ENCODE measurements at places on chromosomes 1 and 21.

GRCh38 chr1:16984717-16985116, 4.3 kb upstream of the MFAP2 start:
- DNase-seq: no peak

DNA sequence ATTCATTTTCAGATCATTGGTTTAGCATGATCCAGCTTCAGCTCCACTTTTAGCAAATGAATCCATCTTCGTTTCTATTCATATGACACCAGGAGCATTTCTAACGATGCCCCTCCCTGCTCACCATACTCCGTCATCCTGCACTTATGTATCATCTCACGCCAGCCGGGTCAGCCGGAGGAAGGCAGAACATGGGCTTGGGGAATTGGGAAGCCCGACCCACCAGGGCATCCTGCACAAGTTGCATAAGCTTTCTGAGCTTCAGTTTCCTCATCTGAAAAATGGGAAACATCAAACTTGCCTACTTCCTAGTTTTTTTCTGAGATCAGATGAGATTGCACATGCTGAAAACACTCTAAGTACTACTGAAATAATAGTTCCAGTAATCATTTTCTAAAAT, 194.7 kb downstream of the AK5 start:
- no peak for DNase-seq

DNA sequence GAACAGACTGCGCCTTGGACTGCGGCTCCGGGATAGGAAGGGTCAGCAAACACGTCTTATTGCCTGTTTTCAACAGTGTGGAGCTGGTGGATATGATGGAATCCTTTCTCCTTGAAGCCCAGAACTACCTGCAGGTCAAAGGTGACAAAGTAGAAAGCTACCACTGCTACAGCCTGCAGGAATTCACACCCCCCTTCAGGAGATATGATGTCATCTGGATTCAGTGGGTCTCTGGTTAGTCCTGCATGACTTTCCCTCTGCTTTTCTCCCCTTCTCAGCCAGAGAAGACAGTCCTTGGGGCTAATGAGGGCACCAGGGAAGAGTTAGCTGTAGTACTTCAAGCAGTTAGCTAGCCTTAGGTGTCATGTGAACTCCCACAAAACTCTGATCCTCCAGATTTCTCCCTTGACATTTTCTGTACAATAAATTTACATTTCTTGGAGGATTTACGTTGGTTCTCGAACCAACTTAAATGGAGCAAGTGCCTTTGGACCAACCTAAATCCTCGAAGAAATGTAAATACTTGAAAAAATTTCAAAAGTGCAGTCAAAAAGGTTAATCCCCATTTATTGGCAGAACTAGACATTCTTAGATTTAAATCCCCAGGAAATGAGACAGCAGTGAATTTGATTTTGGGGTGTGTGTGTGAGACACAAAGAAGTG, 20.9 kb downstream of the NTMT2 start:
- no peak for DNase-seq

DNA sequence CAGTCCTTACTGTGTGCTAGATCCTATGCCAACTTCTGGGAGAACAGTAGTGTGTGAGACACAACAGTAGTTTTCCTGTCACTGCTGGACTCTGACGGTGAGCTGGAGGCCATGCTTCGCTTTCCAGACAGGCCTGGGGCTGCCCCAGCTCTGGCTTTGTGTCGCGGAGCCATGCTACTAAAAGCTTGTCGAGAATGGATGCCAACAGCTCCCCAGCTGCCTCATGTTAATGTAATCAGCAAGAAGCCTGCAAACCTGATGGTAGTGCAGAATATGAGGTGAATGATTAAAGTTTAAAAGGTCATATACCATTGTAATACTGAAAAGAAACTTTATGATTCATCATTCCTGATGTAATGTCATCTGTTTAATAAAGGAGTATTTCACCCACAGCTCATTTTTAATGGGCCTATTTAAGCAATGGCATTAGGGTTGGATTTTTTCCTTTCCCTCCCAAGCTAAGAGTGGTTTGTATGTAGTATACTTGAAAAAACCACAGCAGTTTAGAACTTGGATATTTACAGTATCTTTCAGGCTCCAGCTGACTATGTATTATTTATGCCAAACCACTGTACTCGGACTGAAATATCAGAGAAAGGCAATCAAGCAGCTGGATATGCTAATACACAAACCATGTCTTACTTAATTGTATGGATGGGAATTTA, 343.0 kb downstream of the NUF2 start:
- no peak for DNase-seq

DNA sequence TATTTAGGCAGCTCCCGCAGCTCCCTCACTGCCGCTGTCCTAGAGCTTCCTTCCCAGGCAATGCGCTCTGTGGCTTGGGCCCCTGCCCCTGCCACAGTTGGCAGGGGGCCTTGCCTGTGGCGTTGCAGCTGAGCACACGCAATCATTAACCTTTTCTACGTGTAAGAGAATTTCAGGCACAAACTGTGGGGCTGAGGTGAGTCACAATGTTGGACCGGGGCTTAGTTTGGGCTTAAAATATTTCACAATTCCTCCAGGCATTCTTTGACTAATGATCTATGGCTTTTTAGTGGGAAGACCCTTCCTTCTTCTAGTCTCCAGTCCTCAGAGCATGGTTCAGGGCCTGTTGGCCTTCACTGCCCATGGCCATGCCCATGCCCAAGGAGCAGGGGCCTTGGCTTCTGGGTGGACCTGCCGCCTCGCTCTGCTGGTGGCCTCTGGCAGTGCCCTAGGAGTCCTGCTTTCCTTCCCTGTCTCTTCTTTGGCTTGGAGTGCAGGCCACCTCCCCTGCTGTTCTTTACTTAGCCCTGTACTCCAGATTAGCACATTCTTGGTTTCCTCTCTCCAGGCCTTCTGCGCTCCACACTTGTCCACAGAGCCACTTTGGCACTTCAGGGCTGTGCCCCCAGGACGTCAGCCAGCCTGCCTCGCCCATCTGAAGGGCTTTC, 39.2 kb downstream of the MAPKAPK2 start:
- no peak for DNase-seq

DNA sequence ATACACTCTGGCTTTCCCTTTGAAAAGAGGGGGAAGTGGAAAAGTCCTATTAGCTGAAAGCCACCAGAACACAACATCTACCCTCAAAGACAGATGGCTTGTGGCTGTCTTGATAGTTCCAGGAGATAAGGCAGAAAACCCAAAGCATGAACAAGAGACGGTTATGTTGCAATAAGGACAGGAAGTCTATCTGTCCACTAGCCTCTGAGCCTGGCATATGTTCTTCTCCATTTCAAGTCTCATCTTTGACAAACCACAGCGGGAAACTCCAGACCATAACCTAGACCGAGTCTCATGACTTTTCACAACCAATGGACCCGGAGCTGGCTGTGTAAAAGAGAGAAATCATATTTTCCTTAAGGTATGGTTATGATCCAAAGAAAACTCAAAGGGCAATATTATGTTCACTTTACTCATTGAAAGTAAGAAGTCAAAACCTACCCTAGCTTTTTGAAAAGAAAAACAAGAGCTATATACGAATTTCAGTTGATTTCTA, 33.8 kb downstream of the DUSP10 start:
- DNase-seq: peak; percentile 68

- no peak for DNase-seq
Observed at GRCh38 chr1:154972213-154972516, 1.6 kb upstream of the SHC1 start.

- no peak for DNase-seq
Observed at GRCh38 chr1:5941671-5942070, 50.6 kb downstream of the NPHP4 start.

- DNase-seq: no peak
Observed at GRCh38 chr1:57850176-57850940, 426.5 kb upstream of the DAB1 start.

DNA sequence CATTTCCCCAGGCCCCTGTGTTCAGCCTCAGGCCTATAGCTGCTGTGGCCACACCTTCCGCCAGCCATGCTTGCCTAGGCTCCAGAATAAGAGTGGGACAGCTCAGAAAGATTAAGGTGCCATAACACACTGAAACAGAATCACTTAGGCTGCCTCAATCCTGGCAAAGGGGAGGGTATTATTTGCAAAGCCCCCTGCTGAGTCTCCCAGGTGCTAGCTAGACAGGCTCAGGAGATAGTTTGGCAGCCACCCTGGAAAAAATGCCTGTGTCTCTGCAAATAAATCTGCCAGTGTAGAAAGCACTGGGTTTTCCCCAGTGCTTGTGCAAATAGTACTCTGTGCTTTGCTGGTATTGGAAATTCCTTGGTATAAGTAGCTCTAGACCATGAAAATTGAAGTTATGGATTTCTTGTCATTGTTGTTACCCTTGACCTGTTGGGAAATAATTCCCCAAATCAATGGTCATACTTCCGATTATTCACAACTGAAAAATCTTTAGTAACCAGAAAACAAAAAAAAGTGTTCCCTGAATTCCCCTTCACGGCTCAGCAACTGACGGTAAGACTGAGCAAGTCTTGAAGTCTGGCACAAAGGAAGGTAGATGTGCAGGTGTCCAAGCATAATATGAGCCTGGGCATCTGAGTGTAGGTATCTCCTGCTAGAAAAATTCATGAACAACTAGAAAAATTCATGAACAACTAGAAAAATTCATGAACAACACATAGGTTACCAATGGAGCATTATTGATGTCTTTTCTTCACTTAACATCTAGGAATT, 56.9 kb downstream of the PROX1 start:
- no peak for DNase-seq

GRCh38 chr1:209854196-209854595, 26.4 kb downstream of the UTP25 start:
- DNase-seq: no peak

- DNase-seq: no peak
Observed at GRCh38 chr1:67018574-67018973, 35.4 kb downstream of the SLC35D1 start.

DNA sequence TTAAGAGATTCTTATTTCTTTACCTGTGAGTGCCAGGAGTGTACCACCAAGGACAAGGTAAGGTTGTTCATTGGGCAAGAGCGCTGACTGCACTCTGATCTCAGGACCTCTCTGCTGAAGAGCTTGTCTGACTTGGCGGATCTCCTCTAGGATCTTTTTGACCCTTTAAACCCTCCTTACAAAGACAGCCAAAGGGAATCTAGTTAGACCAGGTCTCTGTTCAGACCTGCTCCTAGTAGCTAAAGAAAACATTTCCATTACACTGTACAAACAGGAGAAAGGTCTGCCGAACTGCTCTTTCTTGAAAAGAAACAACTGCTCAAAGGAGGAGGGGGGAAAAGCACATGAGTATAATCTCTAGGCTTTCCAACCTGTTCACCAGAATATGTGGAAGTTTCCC, 49.3 kb downstream of the SMYD2 start:
- no peak for DNase-seq

DNA sequence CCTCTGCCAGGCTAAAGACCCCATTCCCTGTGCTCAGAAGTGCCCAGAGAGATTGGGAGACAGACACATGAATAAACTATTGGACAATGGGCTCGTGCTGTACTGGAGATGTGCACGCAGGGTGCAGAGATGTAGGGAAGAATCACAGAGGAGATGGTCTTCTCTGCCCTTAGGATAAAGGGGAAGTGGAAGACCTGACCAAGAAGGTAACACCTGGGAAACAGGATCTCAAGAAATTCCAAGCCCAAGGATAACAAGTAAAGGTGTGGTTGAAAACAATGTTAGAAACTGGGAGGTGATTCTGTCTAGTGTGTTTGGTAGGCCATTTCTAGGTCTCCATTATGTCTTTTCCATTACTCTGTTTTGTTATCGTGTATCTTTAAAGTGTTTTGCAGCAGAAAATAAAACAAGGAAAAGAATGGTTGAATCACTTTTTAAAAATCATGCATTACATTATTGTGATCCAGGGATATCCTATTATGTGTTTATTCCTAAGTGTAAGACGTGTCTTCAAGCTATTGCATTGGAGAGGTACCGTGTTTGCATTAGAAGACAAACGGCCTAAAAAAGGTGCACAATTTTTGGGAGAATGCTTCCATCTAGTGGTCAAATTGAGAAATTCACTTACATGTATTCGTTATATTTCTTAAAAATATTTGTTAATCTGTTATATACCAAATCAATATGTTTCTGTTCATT, 40.8 kb upstream of the KCTD3 start:
- no peak for DNase-seq

DNA sequence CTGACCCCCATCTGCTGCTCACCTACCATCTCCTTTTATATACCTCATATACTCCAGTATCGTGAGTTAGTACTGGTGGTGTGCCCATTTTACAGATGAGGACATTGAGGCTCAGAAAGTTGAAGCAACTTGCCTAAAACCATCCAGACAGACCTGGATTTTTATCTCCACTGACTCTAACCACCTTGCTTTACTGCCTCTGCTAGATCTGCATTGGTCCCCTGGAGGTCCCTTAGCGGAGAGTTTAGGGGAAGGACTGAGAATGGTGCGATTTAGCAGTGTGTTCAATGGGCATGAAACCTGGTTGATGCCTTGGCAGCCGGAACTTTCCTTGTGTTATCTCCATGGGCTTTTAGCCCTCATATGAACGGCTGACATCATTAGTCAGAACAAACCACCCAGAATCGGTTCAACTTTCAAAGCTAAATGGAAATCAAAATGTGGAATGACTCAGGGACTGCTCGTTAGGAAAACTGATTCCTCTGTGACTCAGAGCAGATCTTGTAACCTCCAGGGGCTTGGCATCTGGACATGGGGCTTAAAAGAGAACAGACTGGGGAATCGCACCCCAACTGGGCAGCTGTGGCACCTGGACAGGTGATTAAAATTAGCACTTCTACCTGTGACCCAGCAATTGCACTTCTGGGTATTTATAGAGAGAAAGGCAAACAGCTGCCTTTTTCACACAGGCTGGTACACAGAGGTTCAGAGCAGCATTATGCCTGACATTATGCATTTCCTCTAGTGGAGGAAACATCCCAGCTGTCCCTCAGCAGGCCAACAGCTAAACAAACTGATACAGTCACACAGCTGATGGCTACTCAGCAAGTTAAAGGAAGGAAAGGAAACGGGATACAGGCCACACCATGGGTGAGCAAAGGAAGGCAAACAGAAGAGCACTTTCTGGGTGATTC, 25.3 kb downstream of the TMEM51 start:
- DNase-seq: no peak

- DNase-seq: no peak
Observed at GRCh38 chr1:87103074-87103473, 188.6 kb downstream of the HS2ST1 start.

DNA sequence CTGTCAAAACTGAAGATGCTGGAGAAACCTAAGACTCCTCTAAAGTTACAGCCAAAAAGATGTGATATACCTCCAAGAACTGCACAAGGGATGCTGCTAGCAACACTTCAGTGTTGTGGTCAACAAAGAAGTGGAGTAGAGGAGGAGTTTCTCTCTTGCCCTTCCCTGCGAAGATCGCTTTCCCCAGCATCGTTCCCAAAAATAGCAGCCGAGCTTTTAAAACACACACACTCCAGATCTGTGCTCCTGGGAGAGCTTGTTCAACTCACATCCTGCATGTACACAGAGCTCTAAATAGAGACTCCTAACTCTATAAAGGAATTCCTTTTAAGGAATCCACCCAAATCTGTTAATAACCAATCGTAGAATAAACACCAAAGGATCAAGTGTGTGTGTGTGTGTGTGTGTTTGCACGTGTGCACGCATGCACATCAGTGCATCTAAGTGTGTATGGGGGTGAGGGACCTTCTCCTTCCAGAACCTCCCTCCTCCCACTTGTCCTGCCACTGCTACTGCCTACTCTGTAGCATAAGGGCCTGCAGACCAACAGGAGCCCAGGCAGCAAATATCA, 58.5 kb downstream of the PSMG1 start:
- DNase-seq: no peak

Measured in activated naive CD8-positive, alpha-beta T cell treated with anti-CD3 and anti-CD28 coated beads for 36 hours (primary cell).